WTC11 (cell line): ENCODE measurements at places on chromosomes 7 and 10. TPM values are rescaled to one million over a fixed set of nuclear protein-coding genes. Genes with fewer than 3 reads are reported as not detected.

The SFTPA1 gene
- 3.8 to 7.6 TPM (median 4.4 TPM) in 3 replicates for total RNA-seq

The SPDYE1 gene
- total RNA-seq = 0.07 TPM in 1 of 3 replicates, not detected in the others

The PLPP4 gene
- total RNA-seq = 0.15 TPM in 1 of 3 replicates, not detected in the others

The PRKCQ gene
- 8.4 to 8.7 TPM (median 8.7 TPM) in 3 replicates for total RNA-seq

The PRR15 gene
- 17.6 to 22.7 TPM (median 21.2 TPM) in 3 replicates for total RNA-seq
